Activated CD8-positive, alpha-beta memory T cell treated with anti-CD3 and anti-CD28 coated beads for 4 hours (primary cell): ENCODE measurements at places on chromosomes 11 and 22.

DNA sequence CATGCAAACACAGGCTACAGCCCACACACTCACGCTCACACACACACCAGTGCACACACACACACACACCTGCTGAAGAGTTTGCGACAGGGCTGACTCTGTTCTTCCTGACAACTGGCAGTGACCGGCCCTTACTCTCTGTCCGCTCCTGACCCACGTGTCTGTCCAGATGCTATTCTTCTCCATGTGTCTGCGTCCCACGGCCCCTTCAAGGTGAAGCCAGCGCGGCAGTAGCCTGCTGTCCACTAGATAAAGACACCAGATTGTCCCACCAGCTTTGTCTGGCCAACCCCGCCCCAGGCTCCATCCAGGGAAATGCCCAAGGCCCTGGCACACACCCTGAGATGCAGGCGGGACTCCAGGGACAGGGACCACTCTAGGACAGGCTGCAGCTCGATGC, 713.9 kb downstream of the BRD1 start:
- DNase-seq, result no peak

GRCh38 chr11:62613291-62613778, 278 bp downstream of the ROM1 start:
- no peak for DNase-seq

- no peak for DNase-seq
These were observed 32.5 kb upstream of the GRAMD4 start for GRCh38 chr22:46587492-46588278.

- no peak for DNase-seq
These were observed 84.7 kb downstream of the TTC28 start for GRCh38 chr22:28594797-28595462.

DNA sequence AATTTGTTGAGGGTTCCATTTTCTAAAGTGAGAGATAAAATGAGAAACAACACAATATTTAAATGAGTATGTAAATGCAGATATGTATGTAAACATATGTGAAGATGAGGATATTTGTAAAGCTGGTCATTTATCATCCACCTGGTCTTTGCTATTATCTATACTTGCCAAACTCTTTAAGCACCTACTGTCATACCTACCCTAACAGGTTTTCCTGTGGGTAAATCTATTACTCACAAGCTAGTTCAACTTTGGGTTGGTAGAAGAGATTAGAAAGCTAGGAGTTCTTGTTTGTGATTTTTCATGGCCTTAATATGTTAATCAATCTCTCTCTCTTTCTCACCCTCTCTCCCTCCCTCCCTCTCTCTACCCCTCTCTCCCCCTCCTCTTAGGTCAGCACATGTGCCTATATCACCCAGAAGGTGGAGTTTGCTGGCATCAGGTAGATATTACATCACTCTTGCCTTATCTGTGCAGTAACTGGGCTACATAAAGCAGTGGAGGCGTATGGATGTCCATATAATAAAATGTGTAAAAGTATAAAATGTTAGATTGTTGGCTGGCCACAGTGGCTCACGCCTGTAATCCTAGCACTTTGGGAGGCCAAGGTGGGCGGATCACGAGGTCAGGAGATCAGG, 14.7 kb downstream of the DEPDC5 start:
- no peak for DNase-seq
